CD4-positive, alpha-beta memory T cell (primary cell): ENCODE measurements at places on chromosomes 13 and 19. TPM values are rescaled to one million over a fixed set of nuclear protein-coding genes. Genes with fewer than 3 reads are reported as not detected.

GRCh38 chr13:51518827-51519226, 65.4 kb upstream of the WDFY2 start:
- DNase-seq, result no peak

GRCh38 chr19:11093689-11094238, 4.5 kb downstream of the LDLR start:
- no peak for DNase-seq

DNA sequence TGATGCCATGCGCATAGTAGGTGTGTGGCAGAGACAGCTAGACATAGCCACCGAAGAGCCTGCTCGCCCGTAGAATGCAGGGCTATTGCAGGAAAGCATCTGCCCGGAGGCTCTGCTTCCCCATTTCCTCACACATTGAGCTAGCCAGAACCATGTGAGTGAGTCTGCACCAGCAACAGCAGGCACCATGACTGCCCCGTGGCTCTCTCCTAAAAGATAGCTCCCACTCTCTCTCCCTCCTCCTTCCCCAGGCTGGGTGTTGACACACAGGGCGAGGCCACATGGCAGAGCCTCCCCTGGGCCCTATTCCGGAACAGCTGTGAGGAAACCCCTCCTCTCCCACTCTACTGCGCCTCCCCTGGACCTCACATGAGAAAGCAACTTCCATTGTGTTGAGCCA, 52.3 kb upstream of the ATP12A start:
- DNase-seq, result no peak

DNA sequence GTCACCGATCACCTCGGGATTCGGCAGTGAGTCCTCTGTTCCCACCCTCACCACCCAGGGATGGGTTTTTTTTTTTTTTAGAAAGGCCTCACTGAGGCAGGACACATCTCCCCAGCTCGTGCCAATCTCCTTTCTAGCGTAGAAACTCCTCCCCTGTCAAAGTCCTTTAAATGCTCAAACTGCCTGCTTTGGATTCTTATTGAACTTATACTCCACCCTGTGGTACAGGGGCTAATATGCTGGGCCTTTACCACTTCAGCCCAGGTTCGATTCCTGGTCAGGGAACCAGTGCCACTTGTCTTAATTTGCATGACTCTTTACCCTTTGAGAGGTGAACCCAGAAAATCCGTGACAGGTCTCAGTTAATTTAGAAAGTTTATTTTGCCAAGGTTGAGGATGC, 8.3 kb upstream of the ZNF14 start:
- no peak for DNase-seq

DNA sequence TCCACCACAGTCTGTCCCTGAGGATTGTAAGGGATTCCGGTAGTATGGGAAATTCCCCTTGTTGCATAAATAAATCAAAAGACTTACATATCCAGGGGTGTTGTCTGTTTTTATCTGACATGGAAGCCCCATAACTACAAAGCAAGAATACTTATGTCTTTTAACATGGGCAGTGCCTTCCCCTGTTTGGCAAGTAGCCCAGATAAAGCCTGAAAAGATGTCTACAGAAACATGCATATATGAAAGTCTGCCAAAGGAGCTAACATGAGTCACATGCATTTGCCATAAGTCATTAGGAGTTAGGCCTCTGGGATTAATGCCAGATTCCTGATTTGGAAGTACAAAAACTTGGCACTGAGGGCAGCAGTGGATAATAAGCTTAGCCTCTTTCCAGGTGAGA, 62.1 kb downstream of the ZNF737 start:
- no peak for DNase-seq

GRCh38 chr19:57559008-57559403, 657 bp downstream of the ZNF550 start:
- DNase-seq, result no peak

DNA sequence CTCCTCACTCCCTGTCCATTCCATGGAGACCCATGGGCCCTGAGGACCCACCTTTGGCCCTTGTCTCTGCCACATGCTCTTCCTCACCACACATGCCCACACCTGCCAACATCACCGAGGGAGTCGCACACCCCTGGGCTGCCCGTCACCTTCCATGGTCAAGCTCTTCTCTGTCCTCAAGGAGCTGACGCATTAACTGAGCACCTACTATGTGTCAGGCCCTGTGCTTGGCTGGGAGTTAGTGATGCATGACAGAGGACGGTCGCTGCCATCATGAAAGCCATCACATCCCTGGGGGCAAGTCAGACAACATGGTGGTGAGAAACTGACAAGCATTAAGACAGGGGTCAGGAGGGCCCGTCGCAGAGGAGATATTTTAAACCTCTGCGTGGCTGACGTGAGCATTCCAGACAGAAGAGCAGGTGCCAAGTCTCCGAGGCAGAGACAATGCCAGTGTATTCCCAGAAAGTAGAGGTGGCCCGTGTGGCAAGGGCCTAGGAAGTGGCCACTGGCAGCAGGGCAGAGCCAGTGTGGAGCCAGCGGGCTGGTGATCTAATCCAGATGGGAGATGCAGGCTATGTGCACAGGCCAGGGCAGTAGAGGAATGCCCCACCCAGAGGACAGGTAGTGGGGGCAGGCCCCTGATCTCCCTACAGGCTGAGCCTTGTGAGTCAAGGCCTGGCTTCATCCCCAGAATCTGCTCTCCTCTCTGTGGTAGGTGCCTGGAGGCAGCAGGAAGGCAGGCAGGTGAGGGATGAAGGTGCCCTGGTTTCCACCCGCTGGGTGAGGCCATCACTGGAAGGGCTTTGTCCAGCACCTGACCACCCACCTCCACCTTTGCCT, 21.2 kb downstream of the ELAVL1 start:
- DNase-seq, result no peak

DNA sequence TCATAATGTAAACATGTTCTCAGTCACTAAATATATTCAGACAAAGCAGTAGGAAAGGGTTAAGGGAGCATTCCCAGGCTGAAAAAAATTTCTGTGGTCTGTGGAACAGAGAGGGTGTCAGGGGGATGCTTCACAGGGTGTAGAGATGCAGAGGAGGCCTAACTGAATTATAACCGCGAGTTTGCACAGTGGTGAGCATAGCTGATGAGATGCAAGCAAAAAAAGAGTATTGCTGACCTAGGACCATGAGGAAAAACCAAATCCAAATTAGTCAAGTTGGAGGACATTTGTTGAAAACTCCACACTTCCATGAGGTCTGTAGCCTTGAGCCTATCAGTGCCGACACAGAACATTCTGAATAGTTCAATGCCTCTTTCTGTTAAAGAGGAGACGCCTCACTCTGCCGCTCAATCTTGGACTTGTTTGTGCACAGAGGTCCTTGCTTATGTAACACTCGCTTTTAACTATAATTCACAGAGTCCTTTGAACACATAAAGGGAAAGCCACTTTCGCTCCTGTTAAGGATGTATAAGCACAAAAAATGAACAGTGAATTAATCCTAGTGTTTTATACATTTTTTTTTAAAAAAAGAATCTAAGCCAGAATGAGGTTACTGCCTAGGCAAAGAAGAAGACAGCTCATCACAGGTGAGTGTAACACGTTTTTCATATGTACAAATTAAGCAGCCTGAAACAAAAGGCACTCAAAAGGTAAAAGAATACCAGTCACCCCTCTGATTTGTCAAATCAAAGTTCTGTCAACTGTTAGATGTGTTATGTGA, 25.8 kb upstream of the INTS6 start:
- DNase-seq, result no peak

DNA sequence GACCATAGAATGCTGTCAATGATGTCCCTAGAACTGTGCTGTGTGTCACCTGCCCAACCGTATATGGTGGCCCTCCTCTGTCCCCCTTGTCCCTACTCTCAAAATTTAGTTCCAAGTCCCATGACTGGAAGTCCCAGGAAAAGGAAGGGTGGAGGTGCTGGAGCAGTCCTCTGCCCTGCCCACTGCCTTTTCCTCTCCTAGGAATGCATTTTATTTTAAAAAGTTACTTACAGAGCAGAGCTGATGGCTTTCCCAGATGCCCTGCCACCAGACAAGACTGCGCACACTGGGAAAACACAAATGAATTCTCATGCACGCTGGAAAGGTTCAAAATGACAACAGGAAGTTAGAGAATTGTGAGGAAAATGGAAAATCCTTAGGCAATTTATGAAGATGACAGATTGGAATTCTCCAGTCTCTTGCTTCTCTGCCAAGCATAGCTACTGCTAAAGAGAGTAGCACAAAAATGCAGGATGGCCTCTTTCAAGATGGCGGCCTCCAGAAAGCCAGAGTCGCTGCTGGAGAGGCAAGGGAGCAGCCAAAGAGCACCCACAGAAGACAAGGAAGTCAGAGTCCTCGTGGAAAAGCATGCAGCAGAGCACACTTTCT, 117.1 kb upstream of the TSC22D1 start:
- no peak for DNase-seq

DNA sequence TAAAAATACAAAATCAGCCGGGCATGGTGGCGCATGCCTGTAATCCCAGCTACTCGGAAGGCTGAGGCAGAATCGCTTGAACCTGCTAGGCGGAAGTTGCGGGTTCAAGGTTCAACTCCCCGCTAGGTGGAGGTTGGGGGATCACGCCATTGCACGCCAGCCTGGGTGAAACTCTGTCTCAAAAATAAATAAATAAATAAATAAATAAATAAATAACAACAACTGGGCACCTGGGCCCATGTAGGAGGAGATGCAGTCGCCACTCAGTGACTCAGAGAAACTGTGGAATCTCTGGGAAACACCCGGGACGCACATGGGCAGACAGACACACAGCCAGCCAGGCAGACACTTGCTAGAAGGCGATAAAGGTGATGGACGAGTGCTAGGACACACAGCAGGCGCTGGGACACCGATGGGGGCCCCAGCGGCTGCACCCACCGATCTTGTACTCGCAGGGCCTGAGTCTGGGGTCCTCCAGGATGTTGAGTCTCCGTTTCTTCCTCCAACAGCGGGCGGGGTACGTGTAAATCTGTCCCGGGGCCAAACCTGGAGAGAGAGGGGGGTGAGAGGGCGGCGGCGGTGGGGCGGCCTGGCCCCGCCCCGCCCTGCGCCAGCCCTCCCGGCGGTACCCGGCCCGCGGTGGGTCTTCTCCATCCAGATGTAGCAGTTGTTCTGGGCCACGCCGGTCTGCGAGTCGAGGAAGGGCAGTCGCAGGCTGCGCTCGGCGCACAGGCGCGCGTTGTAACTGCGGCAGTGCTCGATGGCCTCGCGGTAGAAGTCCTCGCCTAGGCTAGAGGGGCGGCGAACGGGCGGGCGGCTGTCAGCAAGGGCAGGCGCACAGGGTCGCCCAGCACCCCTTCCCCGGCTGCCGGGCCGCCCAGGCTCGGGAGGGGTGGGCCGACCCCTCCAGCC, 1.8 kb downstream of the DPF1 start:
- no peak for DNase-seq

Gene C1QTNF9B
- 0.23 TPM for polyA plus RNA-seq

Gene ARRDC5
- polyA plus RNA-seq, result 0.52 TPM

Gene PODNL1
- polyA plus RNA-seq, result not detected
